ENCODE measurements at places on chromosomes 3 and 15. TPM values are rescaled to one million over a fixed set of nuclear protein-coding genes. Genes with fewer than 3 reads are reported as not detected.

NR2E3 gene
- not detected for total RNA-seq

MCF2L2 gene
- 7.6 TPM for total RNA-seq

DNA sequence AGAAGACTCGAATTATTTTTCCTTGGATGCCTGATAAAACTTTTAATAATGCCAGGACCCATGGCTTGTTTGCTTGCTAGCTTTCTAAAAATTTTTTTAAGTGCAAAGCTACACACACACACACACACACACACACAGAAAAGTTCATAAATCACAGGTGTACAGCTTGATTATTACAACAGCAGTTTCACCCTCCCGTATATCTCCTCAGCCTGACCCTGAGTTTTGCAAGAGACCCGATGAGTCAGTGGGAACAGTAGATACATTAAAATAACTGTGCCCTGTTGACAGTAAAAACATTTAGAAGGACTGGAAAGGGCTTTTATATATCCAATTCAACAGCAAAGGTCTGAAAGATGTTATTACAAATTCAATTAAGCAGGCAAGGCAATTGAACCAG lies 46.7 kb downstream of the EMC4 start:
- DNase-seq: no peak

RBP2 gene
- total RNA-seq: not detected

GRCh38 chr3:15804553-15805095 lies 6.8 kb upstream of the ANKRD28 start:
- no peak for DNase-seq

EXOG gene
- total RNA-seq: 32.4 TPM

SNX22 gene
- 0.60 TPM for total RNA-seq

- peak; percentile 51 for DNase-seq
Observed at GRCh38 chr15:90002428-90002844, 1.3 kb downstream of the ZNF710 start.

DNA sequence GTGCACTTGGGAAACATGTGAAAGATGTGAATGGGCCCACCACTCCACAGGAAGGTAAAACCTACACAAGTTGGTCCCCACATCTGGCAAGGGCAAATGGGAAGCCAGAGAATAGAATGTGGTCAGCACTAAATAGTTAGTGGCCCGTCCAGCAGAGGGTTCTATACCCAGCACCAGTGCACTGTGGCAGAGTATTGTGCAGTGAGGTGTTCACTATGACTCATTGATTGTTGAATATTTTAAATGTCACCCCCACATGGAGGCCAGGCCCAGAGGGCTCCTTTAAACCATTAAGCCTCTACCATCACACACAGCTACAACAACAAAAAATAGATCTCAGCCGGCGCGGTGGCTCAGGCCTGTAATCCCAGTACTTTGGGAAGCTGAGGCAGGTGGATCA lies 11.7 kb downstream of the FRMD5 start:
- no peak for DNase-seq

DNA sequence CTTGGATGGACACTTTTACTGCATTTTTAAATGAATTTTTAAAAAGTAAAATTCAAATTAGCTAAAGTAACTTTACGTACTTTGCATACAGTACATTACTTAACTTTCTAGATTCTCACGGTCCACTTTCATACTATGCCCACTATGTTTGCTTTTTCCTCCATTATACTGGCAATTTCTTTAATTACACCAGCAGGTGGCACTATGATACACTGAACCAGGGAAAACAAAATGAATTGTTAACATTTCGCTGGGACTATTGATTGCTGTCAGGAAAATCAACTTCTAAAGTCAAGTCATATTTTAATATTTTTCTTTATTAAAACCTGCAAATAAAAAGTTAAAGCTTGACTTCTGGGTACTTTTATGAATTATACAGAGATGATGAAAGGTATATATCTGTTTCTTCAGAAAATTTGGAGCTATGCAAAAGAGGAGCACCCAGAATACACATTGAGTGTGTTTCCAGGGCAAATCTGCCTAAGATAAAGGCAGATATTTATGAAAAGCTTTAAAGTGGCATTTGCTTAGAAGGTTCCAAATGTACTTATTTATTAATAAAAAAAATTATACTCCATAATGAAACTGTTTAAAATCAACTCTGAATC lies 21.8 kb upstream of the POU1F1 start:
- no peak for DNase-seq

Measured in activated T-cell treated with anti-CD3 and anti-CD28 coated beads, Interleukin-2, amount 50 U/mL, for 72 hours (primary cell).